ENCODE measurements at places on chromosomes 12 and 14.
A peak's percentile ranks its signal among the peaks of the same experiment; 100 is the strongest.

DNA sequence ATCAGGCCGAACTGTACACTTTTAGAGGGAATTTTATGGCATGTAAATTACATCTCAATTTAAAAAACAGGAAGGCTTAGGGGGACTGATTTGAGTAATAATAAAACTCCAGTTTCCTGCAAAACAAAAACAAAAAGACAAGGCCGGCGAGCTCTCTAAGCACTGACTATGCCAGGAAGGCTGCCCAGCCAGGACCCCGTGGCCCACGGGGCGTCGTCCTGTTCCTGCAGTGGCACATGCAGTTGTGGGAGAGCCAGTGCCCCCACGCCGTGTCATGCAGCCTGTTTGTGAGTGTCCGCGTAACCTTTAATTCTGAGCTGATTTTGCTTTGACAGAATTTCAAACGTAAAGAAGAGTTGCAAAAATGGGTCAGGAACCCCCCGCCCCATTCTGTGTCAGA lies 10.5 kb downstream of the XRCC3 start:
- DNase-seq = no peak

DNA sequence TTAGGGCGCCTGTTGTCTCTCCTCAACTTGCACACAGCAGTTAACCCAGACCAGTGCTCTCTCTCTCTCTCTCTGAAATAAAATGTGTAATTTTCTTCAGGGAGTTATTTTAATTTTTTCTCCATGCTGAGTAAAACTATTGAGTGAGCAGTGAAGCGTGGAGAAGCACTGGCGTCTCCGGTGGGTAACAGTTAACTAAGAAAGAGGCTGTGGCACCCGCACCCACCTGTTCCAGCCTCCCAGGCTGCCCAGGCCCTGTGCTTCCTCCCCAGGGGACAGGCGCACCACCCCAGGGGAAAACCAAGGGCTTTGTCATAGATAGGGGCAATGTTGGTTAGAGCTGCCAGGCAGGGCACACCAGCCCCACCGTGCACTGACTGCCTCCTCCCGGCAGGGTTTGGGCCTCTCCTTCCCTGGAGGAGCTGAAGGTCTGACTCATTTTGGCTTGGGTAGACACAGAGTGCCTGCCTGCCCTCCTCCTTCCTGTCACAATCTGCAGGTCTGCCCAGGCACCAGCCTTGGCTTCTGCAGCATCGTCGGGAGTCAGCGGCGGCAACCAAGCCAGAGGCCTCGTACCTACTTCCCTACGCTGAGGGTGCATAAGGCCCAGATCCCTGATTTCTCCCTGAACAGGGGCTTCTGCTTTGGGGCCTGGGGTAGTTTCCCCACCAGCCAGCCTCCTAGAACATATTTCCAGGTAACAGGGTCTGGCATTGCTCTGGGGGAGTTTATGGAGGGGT lies 3.9 kb downstream of the HOXC5 start:
- DNase-seq = no peak

DNA sequence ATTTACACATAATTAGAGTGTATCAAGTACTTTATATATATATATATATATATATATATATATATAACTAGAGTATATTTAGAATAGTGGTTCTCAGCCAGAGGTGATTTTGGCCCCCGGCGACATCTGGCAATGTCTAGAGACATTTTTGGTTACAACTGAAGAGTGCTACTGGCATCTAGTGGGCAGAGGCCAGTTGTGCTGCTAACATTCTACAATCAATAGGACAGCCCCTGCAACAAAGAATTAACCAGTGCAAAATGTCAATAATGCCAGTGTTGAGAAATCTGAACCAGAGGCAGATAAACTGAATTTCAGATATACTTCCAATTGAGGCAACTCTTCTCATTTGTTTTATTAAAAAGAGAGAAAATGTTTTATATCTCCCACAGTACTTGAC lies 8.9 kb downstream of the GTF2A1 start:
- DNase-seq = no peak

DNA sequence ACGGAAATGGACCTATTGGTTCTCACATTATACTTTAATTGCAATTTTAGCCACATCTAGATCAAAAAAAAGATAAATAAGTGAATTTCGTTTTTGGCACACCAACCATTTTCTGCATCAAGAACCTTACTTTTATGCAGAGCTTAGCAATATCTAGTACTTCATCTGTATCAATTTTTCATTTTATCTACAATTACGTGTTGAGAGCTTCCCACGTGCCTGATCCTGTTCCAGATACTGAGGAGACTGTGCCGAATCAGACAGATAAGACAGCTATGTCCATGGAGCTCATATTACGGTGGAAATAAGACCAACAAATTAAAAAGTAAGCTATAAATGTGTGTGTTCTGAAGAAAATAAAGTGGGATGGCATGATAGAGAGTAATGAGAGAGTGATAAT lies 101.6 kb downstream of the MGAT4C start:
- DNase-seq = no peak

DNA sequence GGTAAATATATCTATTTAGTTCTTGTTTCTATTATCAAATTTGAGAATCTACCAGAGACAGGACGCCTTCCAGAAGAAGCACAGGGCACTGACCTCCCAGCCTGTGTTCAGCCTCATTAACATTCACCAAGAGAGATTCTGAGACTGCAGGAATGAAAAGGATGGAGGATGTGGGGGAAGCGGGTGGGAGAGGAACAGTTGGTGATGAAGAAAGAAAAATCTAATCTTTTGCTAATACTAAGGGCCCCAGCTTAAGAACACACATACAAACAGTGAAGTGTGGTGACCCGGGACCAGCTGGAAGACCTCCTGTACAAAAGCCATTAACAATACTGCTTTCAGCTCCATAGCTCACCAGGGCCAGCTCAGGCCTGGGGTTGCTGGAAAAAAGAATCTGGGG lies 160.5 kb downstream of the NUAK1 start:
- DNase-seq = no peak

- peak; percentile 85 for DNase-seq
Measured at GRCh38 chr14:68794130-68794850, 1.4 kb upstream of the ZFP36L1 start.

- peak; percentile 88 for DNase-seq
Measured at GRCh38 chr14:23551266-23552028, at the start of gene ZFHX2. Gene ZFHX2 (minus strand): TSS chr14:23551765. CDS start chr14:23535325, 16,440 bp downstream.

DNA sequence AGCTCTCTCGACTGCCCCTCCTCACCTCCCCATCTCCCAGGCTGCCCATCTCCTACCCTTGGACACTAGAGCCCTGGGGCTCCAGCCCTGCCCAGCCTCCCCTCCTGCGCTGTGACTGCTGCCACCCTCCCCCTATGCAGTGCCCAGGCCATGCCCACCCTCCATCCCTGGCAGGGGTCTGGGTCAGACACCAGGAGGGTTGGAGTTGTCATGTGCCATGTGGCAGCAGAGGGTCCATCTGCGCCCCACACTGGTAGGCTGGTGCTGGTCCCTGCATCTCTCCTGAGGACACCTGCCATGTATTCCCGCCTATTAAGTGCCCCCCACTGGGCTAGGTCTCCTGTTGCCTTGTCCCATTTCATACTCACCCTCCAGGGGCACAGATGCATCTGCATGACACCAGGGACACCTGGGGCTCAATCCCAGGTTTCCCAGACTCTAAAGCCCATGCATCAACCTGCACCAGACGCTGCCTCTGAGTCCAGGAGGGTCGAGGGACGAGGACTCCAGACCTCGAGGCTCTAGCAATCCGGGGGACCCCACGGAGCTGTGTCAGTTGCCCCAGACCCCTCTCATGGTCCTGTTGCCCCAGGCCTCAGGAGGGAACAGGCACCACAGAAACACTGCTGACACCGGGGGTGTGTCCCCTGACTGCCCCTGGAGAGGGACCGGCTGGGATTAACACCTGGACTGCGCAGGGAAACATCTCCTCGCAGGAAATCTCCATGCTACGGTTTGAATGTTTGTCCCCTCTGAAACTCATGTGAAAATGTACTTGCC lies 23.4 kb upstream of the SFSWAP start:
- no peak for DNase-seq

- no peak for DNase-seq
Measured at GRCh38 chr12:28793581-28794151, 355.4 kb upstream of the FAR2 start.

DNA sequence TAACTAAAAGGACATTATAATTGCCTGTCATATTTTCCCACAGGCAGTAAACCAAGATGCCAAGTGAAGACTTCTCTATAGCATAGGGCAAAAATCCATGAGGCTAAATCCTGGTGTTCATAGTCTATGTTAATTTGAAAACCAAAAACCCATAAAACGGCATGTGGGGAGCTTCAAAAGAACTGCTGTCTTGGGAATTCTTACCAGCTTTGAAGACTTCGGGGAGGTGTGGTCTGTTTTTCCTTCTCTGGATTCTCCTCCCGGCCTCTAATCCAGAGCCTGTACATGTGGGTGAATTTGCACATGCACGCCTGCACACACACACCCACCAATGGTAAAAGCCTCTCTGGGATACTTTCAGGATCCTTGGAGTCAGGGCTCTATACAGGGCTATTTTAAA lies 61.9 kb upstream of the IFNG-AS1 start:
- DNase-seq = no peak

- no peak for DNase-seq
Measured at GRCh38 chr12:57733928-57734327, 4.6 kb downstream of the AGAP2 start.

DNA sequence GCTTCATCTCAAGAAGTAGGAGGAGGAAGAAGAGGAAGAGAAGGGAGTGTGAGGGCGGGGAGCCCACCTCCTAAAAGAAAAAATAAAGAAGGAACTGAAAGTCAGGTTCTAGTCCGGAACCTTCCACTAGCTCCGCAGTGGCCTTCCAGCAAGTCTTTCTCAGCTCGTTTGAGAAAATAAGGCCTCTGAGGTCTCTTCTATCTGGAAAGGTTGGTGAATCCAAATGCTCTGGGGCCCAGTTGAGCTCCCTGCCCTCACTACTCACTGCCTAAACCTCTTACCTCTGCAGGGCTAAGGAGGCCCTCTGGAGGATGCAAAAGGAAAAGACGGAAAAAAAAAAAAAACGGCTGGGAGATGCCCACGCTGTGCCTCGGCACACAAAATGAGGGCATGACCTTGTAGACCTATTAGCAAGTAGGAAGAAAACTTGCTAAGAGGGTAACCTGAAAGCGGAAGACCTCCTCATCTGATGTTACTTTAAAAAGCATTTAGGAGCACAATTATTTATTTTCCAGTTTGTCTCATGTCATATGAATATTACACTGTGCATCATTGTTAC lies 35.9 kb downstream of the FBLN5 start:
- peak; percentile 37 for DNase-seq

DNA sequence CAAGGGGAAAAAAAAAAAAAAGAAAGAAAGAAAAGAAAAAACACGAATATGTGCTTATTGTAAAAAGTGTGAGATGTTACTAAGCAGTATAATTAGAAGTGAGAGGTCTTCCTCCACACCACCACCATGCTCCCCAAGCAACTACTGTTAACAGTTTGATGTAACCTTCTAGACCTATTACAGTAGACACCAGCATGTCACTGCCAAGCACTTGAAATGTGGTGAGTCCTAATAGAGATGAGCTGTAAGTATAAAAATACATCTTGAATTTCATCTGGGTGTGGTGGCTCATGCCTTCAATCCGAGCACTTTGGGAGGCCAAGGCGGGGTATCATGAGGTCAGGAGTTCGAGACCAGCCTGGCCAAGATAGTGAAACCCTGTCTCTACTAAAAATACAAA lies 8.1 kb upstream of the SNRNP35 start:
- no peak for DNase-seq
